Fibroblast of lung (primary cell): ENCODE measurements at places on chromosomes 5 and 9.

GRCh38 chr9:30015073-30015472 is 2369.4 kb upstream of the ACO1 start:
- DNase-seq, result no peak

DNA sequence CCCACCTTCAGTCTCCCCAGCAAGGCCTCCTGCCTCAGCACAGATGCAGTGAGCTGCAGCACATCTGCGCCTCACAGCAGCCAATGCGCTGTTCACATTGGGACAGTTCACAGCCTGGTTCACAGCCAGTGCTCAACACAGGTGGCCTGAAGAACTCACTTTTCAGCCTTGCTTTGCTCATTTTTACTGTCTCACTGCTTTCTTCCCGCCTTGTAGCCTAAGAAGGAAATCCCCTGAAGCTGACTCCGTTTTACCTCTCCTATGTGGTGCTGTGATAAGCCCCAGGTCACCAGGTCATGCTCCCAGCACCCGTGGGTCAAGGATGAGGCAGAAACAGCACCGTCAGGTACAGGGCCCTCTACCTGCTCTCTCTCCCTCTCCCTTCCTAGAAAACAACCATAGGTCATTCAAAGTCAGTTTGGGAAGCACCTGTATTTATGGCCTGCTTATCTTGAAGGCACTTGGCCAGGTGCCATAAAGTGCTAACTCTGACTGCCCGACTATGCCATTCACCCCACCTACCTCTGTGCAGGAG is 1.1 kb downstream of the GCNT4 start:
- DNase-seq, result no peak

- DNase-seq, result no peak
These were observed 66.6 kb upstream of the IFNK start for GRCh38 chr9:27457445-27457844.

DNA sequence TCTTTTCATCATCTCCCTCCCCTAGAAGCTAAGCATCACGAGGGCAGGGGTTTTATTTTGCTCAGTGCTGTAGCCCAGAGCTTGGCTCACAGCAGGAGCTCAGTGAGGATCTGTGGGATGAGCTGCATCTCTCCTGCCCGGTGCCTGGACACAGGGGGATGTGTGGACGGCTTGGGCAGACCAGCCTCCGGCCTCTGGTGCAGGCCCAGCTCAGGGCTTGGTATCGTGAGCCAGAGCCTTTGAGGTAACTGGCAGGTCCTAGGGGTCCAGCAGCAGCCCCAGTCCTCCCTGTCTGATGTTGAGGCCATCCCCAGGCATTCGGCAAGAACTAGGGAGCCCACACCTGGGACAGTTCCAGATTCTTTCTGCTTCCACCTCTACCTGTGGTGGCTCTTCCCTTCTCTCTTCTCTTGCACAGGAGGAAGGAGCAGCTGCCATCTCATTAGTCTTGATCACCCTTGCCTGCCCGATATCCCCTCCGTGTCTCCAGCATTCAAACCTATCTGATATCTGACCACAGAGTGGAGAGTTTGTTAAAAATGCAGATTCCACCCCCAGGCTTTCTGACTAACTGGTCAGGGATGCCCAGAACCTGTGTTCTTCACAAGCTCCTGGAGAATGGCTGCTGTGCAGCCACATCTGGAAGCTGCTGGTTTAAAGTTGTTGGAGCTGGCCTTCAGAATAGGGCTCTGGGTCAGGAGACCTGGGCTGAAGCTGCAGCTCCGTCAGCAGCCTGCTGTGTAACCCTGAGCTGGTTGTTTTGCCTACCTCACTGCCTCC is 7.9 kb upstream of the SLC6A7 start:
- DNase-seq, result no peak

DNA sequence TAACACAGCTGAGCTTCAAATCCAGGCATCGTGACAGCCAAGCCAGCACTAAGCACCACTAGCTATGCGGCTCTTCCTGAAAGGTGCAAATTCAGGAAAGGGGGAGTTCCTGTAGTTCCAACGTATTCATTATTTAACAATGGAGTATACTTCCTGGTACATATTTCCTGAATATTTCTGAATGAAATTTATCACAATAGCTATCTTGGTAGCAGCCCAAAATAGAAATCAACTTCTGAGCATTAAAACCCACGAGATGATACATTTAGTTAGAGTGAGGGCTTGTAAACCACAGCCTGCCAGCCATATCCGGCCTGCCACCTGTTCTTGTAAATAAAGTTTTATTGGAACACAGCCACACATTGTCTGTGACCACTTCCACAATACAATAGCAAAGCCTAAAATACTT is 109.7 kb upstream of the RETREG1 start:
- peak; percentile 56 for DNase-seq

DNA sequence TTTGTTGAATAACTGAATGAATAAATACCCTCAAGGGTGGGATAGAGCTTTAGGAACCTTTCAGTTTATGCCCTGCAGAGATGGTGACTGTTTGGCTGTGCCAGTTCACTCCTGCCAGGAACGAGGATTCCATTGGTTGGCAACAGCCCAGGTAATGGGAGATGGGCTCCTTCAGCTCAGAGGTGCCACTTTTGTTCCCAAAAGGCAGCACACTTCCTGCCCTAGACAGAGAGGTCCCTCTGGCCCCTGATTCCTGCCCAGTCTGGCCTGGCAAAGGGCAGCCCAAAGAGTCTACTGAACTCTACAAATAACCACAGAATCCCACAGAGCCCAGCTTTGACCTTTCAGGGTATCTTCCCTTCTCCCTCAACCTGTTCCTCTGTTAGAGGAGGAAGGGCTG is 1.6 kb downstream of the C9orf152 start:
- DNase-seq, result no peak

GRCh38 chr9:119458068-119458467 is 88.8 kb upstream of the BRINP1 start:
- DNase-seq, result no peak

DNA sequence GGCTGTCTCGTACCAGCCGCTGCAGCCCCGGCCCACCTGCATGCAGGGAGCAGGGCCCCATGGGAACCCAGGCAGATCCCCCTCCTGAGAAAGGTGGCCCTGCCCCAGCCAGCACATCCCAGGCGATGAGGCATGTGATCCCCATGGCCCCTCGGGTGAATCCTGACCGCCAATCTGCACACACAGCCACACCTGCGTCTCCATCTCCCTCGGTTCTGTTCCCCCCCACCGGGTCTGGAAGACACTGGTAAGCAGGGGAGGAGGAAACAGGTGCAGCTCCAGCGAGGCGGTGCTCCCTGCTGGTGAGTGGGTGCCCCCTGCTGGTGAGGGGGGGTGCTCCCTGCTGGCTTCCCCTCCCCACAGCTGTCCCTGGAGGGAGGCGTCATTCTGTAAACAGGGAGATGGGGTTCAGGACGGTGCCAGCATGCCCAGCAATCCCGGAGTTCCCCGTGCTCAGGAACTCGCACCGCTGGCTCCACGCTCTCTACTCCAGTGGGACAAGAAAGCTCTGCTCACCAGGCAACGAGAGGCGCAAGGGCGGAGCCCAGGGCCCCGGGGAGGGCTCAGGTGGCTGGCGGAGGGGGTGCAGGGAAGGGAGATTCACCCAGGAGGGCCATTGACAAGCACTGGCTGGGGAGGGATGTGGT is 28.4 kb upstream of the SLC12A7 start:
- DNase-seq, result peak; percentile 22

- no peak for DNase-seq
These were observed 490.5 kb upstream of the SEMA6A start for GRCh38 chr5:117065161-117065560.

DNA sequence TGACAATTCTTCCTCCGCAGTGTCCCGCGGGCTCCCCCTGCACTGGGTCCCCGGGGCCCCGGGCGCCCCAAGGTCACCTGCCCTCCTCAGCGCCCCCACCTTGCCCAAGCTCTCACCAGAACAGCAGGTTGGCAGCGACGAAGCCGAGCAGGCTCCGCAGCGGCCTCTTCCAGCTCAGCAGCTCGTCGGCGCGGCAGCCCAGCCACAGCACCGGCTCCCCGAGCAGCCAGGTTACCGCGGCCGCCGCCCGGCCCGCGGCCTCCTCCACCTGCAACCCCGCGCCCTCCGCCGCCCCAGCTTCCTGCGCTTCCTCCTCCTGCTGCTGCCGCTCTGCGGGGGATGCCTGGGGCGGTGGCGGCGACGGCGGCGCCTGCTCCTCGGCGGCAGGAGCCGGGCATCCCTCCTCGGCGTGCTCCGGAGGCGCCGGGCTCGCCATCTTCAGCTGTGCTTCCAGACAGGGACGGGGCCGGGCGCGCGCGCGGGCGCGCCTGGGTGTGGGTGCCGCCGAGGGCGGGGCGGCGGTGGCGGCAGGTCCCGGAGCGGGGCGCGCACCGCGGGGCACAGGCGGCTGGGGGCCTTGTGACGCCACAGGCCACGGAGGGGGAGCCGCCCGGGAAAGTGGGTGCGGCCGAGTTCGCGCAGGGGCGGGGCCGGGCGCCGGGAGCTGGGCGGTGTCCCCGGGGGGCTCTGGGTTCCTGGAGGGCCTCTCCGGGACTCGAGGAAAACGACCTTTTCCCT is at the start of gene RETREG1:
Gene RETREG1 (minus strand): TSS at position 462 of the 738 bp plus-strand sequence. CDS start 26 bp downstream, at position 436.
- no peak for DNase-seq

- no peak for DNase-seq
These were observed 62.5 kb upstream of the ITGA1 start for GRCh38 chr5:52725065-52725746.

GRCh38 chr5:89327608-89328007 is 444.6 kb upstream of the MEF2C start:
- DNase-seq, result no peak

GRCh38 chr9:136275655-136276429 is 28.1 kb downstream of the CCDC187 start:
- DNase-seq, result no peak

DNA sequence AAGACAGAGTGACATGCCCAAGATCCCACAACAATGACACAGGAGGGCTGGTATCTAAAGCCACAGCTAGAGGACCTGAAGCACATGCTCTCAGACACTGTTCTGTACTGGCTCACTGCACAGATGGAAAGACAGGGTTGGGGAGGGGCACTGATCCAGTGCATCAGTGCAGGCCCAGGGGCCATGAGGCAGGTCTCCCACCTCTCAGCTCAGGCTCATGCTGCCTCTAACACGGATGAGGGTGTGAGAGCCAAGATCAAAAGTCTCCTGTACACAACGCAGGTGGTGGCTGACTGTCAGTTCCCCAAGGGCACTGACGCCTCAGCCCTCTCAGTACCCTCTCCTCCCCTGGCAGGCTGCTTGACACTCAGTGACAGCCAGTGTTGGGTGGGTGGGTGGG is 10.9 kb downstream of the RAPGEF1 start:
- DNase-seq, result no peak

DNA sequence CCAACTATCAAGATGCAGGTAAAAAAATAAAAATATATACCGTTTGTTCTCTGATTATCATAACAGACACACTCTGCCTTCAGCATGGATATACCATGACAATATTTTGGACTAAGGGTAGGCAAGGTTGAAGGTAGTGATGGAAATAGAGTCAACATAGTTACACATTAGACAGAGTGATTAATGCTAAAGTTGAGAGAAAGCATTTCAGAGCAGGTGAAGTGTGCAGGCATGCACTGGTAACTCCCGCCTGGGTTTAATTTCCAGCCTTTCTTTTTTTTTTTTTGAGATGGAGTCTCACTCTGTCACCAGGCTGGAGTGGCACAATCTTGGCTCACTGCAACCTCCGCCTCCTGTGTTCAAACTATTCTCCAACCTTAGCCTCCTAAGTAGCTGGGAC is 458.5 kb downstream of the TLR4 start:
- no peak for DNase-seq
